ENCODE measurements at places on chromosomes 3 and 15.
A peak's percentile ranks its signal among the peaks of the same experiment; 100 is the strongest.

- H3K4me3 ChIP-seq = no peak overlapping the region
- H3K27me3 ChIP-seq = no peaks in the 10 kb centered on the region
- peak; percentile 74 for DNase-seq
- H3K27ac ChIP-seq = no peak overlapping the region
- H3K4me1 ChIP-seq = peaks cover 3% of the 10 kb centered on the region
- H3K36me3 ChIP-seq = no peaks in the 10 kb centered on the region
These were observed 17.2 kb upstream of the PRICKLE2 start for GRCh38 chr3:64242435-64242834.

DNA sequence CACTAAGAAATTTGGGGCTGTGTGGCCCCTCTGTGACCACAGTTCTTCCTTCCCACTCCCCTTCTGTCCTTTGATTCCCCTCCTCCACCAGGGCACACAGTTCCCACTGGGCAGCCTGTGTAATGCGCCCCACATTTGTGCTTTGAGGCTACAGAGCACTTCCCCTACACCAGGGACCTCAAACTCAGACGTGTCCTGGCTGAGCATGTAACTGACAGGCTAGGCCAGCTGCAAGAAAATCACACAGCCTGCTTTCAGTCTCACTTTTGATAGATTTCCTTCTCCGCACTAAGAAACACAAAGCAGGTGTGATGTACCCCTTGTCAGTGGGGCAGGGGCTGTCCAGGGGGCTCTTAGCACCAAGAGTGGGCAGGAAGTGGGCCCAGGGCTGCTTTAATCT, 29.6 kb downstream of the PRKCD start:
- no peaks in the 10 kb centered on the region for H3K4me1 ChIP-seq
- no peak overlapping the region for H3K27ac ChIP-seq
- peaks cover 28% of the 10 kb centered on the region for H3K36me3 ChIP-seq
- H3K27me3 ChIP-seq = no peaks in the 10 kb centered on the region
- no peak overlapping the region for H3K4me3 ChIP-seq
- no peak for DNase-seq

GRCh38 chr3:4491855-4492207, 1.3 kb upstream of the ITPR1 start:
- DNase-seq = no peak
- H3K27ac ChIP-seq = no peak overlapping the region
- peak overlapping the region; percentile 91 for H3K4me3 ChIP-seq
- no peaks in the 10 kb centered on the region for H3K36me3 ChIP-seq
- H3K27me3 ChIP-seq = no peaks in the 10 kb centered on the region

- H3K27me3 ChIP-seq = no peaks in the 10 kb centered on the region
- H3K4me3 ChIP-seq = no peak overlapping the region
- no peaks in the 10 kb centered on the region for H3K4me1 ChIP-seq
- no peaks in the 10 kb centered on the region for H3K36me3 ChIP-seq
- H3K27ac ChIP-seq = no peak overlapping the region
- DNase-seq = no peak
These were observed 32.0 kb upstream of the MBNL1 start for GRCh38 chr3:152236716-152237115.

- H3K27ac ChIP-seq = no peak overlapping the region
- DNase-seq = no peak
- no peaks in the 10 kb centered on the region for H3K27me3 ChIP-seq
These were observed 24.9 kb downstream of the GJD2 start for GRCh38 chr15:34729886-34730285.

- DNase-seq = no peak
- H3K4me3 ChIP-seq = peak overlapping the region; percentile 43
These were observed 94.6 kb upstream of the CTDSPL start for GRCh38 chr3:37766797-37767776.

- H3K27me3 ChIP-seq = no peaks in the 10 kb centered on the region
- no peak overlapping the region for H3K27ac ChIP-seq
- H3K4me3 ChIP-seq = no peak overlapping the region
- DNase-seq = no peak
These were observed 33.1 kb downstream of the RNU5B-1 start for GRCh38 chr15:65337436-65338070.

GRCh38 chr3:191123946-191124345, 75.1 kb upstream of the OSTN start:
- H3K36me3 ChIP-seq = no peaks in the 10 kb centered on the region
- H3K27me3 ChIP-seq = no peaks in the 10 kb centered on the region
- H3K27ac ChIP-seq = no peak overlapping the region
- H3K4me1 ChIP-seq = no peaks in the 10 kb centered on the region
- H3K4me3 ChIP-seq = no peak overlapping the region

- H3K27me3 ChIP-seq = no peaks in the 10 kb centered on the region
- no peak overlapping the region for H3K4me3 ChIP-seq
- no peak overlapping the region for H3K27ac ChIP-seq
- H3K4me1 ChIP-seq = no peaks in the 10 kb centered on the region
- H3K36me3 ChIP-seq = no peaks in the 10 kb centered on the region
These were observed 60.8 kb downstream of the GPR156 start for GRCh38 chr3:120224237-120224636.

- DNase-seq = no peak
- H3K4me1 ChIP-seq = no peaks in the 10 kb centered on the region
- no peak overlapping the region for H3K27ac ChIP-seq
- H3K36me3 ChIP-seq = no peaks in the 10 kb centered on the region
These were observed 11.8 kb downstream of the PLXNA1 start for GRCh38 chr3:126994661-126995245.

DNA sequence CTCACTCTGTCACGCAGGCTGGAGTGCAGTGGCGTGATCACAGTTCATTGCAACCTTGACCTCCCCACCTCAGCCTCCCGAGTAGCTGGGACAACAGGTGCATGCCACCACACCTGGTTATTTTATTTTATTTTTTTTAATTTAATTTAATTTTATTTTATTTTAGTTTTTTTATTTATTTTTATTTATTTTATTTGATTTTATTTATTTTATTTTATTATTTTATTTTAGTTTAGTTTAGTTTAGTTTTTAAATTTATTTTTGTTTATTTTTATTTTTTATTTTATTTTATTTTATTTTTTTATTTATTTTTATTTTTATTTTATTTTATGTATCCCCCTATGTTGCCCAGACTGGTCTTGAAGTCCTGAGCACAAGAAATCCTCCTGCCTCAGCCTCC, 202.3 kb upstream of the SLCO3A1 start:
- H3K27me3 ChIP-seq = no peaks in the 10 kb centered on the region
- H3K36me3 ChIP-seq = no peaks in the 10 kb centered on the region
- no peak overlapping the region for H3K4me3 ChIP-seq
- H3K27ac ChIP-seq = no peak overlapping the region
- H3K4me1 ChIP-seq = no peaks in the 10 kb centered on the region
- DNase-seq = no peak

GRCh38 chr3:31828007-31828406, 153.1 kb downstream of the OSBPL10 start:
- no peak overlapping the region for H3K4me3 ChIP-seq
- H3K4me1 ChIP-seq = peaks cover 3% of the 10 kb centered on the region
- no peak overlapping the region for H3K27ac ChIP-seq
- DNase-seq = no peak
- no peaks in the 10 kb centered on the region for H3K27me3 ChIP-seq
- H3K36me3 ChIP-seq = no peaks in the 10 kb centered on the region

DNA sequence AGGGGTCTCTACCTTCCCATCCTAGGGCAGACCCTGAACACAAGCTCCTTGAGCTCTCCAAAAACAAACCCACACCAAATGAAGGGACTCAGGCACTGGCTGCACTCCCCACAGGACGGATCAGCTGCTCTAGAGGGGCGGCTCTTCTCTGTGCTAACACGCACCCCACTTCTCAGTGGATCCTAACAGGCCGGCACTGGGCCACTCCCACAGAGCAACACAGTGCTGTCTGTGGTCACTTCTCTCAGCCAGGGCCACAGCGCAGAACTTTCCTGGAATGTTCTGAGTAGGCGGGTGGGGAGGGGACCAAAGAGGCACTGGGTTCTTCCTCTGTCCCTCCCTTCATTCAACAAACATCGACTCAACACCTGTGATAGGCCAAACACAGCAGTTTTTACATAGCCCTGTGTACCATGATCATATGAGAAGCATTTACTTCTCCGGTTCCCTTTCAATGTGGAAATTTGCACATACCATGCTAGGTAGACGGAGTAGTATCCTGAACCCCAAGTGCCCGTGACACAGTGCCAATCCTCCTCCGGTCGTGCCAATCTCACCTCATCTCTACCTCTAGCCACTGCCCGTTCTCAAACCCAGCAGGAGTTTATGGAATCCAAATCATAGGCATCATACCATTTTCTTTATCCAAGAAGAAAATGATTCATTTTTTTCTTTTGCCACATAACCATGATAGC, 98.1 kb downstream of the LRIG1 start:
- no peak for DNase-seq
- no peaks in the 10 kb centered on the region for H3K27me3 ChIP-seq
- no peak overlapping the region for H3K4me3 ChIP-seq

GRCh38 chr15:84638103-84638502, 16.0 kb downstream of the WDR73 start:
- no peak overlapping the region for H3K27ac ChIP-seq
- H3K4me1 ChIP-seq = peaks cover 3% of the 10 kb centered on the region
- no peak for DNase-seq
- peaks cover 43% of the 10 kb centered on the region for H3K36me3 ChIP-seq

DNA sequence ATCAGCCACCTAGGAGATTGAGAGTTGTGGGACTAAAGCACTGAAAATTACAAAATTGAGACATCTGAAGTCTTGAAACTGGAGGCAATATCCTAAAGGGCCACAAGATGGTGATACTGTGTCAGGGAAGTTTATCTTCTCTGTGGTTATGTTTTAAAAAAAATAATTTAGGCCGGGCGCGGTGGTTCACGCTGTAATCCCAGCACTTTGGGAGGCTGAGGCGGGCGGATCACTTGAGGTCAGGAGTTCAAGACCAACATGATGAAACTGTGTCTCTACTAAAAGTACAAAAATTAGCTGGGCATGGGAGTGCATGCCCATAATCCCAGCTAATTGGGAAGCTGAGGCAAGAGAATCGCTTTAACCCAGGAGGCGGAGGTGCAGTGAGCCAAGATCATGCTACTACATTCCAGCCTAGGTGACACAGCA, 17.9 kb upstream of the NIT2 start:
- DNase-seq = no peak
- H3K36me3 ChIP-seq = no peaks in the 10 kb centered on the region
- H3K4me3 ChIP-seq = no peak overlapping the region
- no peaks in the 10 kb centered on the region for H3K4me1 ChIP-seq
- no peak overlapping the region for H3K27ac ChIP-seq
- no peaks in the 10 kb centered on the region for H3K27me3 ChIP-seq

GRCh38 chr3:169085827-169086226, 577.7 kb downstream of the MECOM start:
- no peaks in the 10 kb centered on the region for H3K36me3 ChIP-seq
- no peak overlapping the region for H3K4me3 ChIP-seq
- H3K4me1 ChIP-seq = no peaks in the 10 kb centered on the region
- H3K27ac ChIP-seq = no peak overlapping the region
- DNase-seq = no peak

DNA sequence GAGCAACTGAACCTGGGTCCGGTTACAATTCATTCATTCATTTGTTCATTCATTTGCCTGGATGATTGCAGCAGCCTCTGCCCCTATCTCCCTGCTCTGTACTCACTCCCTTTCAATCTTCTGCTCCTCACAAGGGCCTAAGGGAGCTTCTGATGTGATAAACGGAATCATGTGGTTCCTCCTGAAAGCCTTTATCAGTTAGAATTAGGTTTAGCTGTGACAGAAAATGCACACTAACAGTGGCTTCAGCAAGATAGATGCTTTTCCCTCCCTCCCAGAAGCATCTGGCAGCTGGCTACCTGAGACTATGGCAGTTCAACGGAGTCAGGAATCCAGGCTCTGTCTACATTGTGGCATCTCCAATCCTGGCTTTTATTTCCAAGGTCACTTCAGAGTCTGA, 196.0 kb downstream of the ADAMTS9 start:
- no peaks in the 10 kb centered on the region for H3K36me3 ChIP-seq
- no peak overlapping the region for H3K4me3 ChIP-seq
- DNase-seq = no peak
- H3K4me1 ChIP-seq = peaks cover 19% of the 10 kb centered on the region

DNA sequence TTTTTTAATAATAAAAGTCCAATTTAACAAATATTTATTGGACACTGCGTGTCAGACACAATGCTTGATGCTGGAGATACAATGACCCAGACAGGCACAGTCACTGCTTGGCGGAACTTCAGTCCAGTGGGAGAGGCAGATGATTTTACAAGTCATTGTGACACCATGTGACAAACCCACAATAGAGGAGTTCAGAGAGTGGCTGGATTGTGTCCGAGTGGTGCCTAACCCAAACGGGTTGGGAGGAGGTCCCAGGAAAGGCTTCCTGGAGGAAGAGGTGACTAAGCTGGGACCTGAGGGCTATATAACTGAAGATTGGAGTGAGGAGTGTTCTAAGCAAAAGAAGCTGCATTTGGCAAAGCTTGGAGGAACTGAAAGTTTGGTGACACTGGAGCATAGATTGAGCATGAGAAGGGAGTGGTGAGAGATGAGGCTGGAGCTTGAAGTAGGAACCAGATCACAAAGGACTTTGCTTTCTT, 41.4 kb downstream of the CRTC3 start:
- H3K4me3 ChIP-seq = no peak overlapping the region
- H3K27me3 ChIP-seq = no peaks in the 10 kb centered on the region
- no peak for DNase-seq
- no peaks in the 10 kb centered on the region for H3K4me1 ChIP-seq
- H3K27ac ChIP-seq = no peak overlapping the region

GRCh38 chr3:164377466-164377865, 700.8 kb downstream of the SI start:
- H3K36me3 ChIP-seq = no peaks in the 10 kb centered on the region
- no peaks in the 10 kb centered on the region for H3K27me3 ChIP-seq
- no peaks in the 10 kb centered on the region for H3K4me1 ChIP-seq
- H3K4me3 ChIP-seq = no peak overlapping the region

DNA sequence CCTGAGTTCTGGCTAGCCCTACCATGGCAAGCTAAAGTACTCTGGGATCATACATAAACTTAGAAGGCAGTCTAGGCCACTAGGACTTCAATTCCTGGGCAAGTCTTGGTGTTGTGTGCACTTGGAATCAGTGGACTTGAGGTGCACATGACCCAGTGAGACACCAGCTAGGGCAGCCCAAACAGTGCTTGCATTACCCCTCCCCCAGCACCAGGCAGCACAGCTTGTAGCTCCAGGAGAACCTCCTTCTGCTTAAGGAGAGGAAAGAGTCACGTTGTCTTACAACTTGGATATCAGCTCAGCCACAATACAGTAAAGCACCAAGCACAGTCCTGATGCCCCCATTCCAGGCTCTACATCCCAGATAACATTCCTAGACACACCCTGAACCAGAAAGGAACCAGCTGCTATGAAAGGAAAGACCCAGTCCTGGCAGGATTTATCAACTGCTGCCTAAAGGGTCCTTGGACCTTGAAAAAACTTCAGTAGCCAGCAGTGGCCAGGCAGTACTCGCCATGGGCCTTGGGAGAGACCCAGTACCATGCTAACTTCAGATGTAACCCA, 57.2 kb downstream of the MYO9A start:
- no peaks in the 10 kb centered on the region for H3K4me1 ChIP-seq
- H3K36me3 ChIP-seq = no peaks in the 10 kb centered on the region
- H3K27ac ChIP-seq = no peak overlapping the region
- H3K4me3 ChIP-seq = no peak overlapping the region
- no peaks in the 10 kb centered on the region for H3K27me3 ChIP-seq
- DNase-seq = no peak
